ENCODE measurements at places on chromosomes 7 and 10.

DNA sequence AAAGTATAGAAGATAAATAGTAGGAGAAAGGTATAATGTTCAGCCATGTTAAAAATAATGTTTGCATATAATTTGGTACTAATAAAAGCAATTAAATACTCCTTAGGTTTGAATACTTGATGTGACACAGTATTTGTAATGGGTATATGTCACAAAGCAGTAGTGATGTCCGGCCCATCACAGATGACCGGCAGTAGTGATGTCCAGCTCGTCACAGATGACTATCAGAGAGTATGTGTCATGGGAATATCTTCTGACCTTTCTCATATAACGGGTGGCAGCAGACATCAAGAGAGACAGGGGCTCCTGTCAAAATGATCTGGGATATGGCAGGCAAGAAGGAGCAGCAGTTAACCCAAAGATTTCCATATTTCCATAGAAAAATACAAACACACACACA, 477.4 kb upstream of the KLF6 start:
- DNase-seq = no peak

DNA sequence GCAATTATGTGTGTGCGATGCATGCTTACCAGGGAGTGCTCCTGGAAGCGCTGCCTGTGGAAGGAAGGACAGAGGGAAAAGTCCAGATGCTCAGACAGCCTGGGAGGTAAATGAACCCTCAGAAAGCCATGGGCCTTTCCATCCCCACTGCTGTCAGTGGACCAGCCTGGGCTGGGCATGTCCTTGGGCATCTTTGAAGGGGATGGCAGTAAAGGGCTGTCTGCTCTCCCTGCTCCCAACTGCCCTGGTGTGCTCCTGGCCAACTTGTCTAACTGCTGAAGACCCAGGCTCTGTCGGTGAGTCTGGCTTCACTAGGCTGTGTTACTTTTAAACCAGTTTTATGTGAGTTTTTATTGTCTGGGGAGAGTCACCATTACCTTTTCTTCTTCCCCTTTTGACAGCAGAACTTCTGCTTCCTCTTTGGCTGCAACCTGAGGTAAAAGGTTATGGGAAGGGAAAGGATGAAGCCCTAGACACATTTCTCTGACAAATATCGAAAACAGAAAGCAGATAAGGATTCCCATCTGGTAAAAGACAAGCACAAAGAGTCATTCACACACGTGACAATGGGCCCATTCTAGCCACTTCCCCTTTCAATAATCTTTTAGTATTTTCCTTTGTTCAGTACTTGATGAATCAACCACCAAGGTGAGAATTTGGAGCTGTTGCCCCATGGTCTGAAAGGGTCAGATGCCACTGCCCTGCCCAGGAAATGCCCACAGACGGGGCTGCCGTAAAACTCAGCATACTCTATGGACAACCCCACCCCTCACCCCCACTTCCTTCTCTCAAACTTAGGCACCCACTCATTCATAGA, 27.6 kb upstream of the PIK3AP1 start:
- DNase-seq = no peak

GRCh38 chr10:27558612-27559020, 54.5 kb downstream of the RAB18 start:
- no peak for DNase-seq

DNA sequence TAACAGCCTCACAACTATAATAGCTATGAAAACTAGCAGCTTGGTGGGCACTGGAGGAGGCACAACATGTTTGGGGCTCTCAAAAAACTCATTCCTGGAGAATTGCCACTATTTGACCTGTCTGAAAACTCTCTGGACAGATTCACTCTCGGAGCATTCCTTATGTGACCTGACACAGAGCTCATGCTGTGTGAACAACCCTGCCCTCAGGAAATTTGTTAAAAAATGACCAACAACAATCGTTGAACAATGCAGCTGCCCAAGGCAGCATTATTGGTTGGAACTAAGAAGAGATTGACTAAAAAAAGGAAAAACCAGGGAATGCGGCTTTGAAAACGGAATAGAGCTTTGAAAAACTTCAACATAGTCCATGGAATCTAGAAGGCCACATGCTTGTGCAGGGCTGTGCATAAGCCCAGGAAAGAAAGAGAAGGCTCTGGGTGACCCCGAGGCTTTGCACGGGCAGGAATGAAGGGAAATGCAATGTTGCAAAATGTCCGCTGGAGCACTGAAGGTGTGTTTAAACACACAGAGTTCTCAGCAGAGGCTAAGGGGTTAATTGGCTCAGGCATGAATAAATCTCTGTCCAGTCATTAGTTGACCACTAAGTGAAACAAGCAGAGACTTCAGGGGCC, 52.8 kb downstream of the NAMPT start:
- no peak for DNase-seq
